ENCODE measurements at places on chromosomes 12 and 14. TPM values are rescaled to one million over a fixed set of nuclear protein-coding genes. Genes with fewer than 3 reads are reported as not detected.
A peak's percentile ranks its signal among the peaks of the same experiment; 100 is the strongest.

DNA sequence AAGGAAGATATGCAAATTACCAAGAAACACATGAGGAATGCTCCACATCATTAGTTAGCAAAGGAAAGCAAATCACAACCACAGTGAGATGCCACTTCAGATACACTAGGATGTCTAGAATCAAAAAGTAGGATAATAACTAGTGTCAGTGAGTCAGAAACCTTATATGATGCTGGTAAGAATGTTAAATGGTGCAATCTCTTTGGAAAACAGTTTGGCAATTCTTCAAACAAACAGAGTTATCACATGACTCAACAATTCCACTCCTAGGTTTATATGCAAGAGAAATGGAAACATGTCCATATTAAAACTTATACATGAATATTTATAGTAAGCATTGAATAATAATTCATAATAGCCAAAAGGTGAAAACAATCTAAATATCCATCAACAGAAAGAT is 220.9 kb downstream of the FOXG1 start:
- no peak for DNase-seq

- no peak for DNase-seq
Observed at GRCh38 chr14:33933386-33933933, 17.4 kb downstream of the EGLN3 start.

- DNase-seq = no peak
Observed at GRCh38 chr12:92064422-92064821, 81.2 kb downstream of the BTG1 start.

The ESR2 gene
- 0.66 TPM for total RNA-seq

GRCh38 chr14:68573126-68573525 is 219.7 kb downstream of the ZFP36L1 start:
- no peak for DNase-seq

GRCh38 chr14:79786522-79786921 is 424.8 kb downstream of the DIO2 start:
- no peak for DNase-seq

DNA sequence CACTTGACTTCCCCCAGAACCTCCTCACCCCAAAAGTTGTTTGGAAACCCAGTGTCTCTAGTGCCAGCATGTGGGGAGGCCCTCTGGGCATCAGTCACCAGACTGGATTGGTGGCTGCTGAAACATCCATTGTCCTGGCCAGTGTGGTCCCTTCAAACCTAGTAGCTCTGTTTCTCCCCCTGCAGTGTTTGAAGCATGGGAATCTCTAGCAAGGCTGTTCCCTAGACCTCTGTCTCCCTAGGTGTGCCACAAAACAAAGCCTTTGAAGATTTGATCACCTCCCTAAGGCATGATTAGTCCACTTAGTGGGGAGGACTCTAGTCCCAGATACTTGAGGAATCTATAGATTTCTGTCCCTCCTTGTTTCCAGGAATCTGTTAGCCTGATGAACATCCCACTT is 60.3 kb downstream of the ARF6 start:
- DNase-seq = peak; percentile 19

GRCh38 chr14:93744176-93744575 is 44.1 kb downstream of the PRIMA1 start:
- no peak for DNase-seq

GRCh38 chr14:94926176-94926575 is 156.3 kb upstream of the GSC start:
- DNase-seq = no peak

The KCNK13 gene
- total RNA-seq = not detected

The ENDOU gene
- not detected for total RNA-seq

DNA sequence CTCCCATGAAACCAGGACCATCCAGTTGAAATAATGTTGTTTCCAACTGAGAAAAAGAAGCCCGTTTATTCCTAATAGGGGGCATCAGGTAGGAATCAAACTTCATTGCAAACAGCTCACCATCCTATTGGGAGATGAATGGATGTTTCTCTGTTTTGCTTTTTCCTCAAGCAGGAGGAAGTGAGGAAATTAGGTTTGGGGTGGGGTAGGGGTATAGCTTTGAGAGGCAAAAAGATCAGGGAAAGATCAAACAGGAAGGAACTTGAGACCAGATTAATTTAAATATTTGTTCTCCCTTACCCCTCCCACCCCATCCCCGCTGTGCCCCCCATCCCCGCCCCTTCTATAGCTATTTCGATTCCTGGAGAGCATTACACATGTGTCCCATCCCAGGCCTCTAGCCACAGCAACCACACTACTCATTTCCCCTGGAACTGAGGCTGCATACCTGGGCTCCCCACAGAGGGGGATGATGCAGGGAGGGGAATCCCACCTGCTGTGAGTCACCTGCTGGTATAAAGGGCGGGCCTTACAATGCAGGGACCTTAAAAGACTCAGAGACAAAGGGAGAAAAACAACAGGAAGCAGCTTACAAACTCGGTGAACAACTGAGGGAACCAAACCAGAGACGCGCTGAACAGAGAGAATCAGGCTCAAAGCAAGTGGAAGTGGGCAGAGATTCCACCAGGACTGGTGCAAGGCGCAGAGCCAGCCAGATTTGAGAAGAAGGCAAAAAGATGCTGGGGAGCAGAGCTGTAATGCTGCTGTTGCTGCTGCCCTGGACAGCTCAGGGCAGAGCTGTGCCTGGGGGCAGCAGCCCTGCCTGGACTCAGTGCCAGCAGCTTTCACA is at the start of gene IL23A:
IL23A (plus strand) TSS at position 577 of the 850 bp plus-strand sequence; CDS start at position 738, 161 bp downstream.
- DNase-seq = peak; percentile 75

DNA sequence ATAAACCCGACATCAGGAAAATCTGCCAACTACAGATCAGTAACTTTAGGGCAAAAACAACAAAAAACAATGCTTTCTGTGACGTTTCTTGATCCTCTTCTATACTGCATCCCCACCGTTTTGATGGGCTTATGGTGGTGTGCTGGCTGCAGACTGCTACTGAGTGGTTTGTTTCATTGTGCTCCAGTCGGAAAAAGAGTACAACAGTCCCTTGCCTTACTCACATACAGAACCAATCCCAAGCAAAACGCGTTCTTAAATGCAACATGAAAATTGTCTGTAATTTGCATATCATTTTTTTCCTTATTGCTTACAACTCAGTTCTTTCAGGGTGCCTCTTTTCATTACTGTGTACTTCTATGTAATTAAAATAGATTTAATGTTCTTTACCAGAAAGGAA is 2.3 kb downstream of the ETV6 start:
- DNase-seq = no peak

DNA sequence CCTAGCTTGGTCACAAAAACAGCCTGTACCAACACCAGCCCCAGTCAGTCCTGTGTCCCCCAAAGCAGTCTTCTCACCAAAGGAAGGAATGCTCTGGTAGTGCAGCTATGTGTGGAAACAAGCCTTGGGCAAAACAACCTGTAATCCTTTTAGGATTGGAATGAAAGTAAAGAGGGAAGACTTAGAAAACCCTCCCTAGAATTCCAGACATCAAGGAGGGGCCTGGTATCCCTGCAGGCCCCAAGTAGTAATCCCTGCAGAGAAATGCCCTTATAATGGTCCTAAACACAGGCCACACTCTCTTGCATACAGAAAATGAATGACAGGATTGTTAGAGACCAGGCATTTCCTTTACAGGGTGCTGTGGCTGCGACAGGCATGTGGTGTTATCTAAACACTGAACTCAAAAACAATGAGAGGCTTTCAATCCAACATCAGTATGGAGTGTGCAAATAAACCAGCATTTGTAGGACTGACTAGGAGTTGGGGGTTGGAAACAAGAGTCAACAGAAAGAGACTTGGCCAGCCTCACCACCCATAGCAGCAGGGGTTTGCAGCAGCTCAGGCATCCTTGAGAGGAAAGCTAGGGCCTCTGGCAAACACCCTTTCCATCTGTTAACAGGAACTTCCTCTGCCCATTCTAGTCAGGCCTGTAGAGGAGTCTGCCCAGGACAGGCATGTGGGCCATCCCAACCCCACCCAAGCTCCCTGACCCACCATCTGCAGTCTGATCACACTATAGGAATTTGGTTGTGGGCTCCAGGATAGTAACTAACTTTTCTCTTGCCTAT is 59.1 kb downstream of the DCAF5 start:
- DNase-seq = no peak

GRCh38 chr12:2359725-2360629 is 307.2 kb downstream of the CACNA1C start:
- no peak for DNase-seq

GRCh38 chr14:50871914-50872732 is at the start of gene ABHD12B:
Gene ABHD12B (plus strand): TSS chr14:50872053. CDS start chr14:50872175, 122 bp downstream.
- no peak for DNase-seq

- DNase-seq = no peak
Observed at GRCh38 chr14:71967704-71968103, 35.5 kb downstream of the RGS6 start.

The CCDC197 gene
- not detected for total RNA-seq

DNA sequence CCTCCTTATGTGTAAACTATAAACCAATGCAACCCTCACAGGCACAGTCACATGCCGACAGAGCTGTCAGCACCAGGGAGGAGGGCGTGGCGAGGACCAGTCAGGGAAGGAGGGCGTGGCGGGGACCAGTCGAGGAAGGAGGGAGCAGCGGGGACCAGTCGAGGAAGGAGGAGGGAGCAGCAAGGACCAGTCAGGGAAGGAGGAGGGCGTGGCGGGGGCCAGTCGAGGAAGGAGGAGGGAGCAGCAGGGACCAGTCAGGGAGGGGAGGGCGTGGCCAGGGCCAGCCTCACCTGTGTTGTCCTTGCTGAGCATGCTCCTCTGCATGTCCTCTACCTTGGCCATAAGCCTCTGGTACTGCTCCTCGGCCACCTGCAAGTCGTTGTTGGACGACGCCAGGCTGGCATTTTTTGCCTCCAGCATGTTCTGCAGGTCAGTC is 24.2 kb downstream of the GOLGA3 start:
- DNase-seq = no peak

The CCDC175 gene
- total RNA-seq = not detected

DNA sequence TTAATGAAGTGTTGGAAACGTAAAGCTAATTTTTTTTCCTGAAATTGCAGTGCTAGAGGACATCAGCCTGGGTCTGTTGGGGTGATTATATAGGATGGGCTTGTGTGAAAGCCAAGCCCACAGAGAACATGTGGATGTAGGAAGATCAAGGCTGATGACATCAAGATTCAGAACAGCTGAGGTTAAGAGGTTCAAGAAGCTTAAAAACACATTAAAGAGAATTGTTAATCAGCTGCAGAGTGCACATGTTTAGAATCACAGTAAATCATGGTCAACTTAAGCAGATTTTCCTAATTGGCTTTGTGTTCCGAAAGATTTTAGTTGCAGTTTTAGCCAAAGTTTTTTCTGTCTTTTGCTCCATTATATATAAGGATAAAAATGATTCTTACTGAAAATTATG is 87.9 kb upstream of the PRICKLE1 start:
- no peak for DNase-seq

The KCNC2 gene
- total RNA-seq = not detected

DNA sequence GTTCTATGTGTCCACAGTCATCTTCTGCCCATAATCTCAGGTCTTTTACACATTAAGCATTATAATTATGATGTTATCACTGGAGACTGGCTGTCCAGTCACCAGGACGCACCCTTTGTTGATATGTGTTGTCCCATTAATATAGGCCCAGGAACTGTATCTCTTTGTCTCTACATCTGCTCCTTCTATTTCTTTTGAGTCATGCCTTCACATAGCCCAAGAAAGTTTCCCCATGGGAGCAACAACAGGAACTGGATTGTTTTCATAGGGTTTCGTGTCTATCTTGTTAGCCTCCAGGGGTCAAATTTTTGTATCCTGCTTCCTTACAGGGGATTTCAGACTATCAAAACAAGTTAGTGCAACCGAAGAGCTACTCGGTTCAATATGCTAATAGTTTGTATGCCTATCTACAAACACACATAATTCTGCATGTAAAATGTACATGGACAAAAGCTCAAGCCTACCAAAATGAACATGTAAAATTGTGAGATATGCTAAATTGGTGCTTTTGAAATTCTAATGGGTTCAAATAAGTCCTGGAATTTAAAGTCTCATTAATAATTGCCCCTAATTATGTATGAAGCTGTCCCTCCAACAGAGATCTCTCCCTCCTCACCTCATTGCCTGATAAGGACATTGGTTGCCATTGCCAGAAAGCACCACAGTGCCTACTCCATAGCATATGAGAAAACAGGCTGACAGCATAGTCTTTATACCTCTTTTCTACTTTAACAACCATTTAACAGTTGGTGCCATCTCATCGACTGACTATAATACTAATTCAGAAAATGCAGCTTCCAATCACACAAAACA is 99.8 kb upstream of the DIO2 start:
- DNase-seq = no peak

- no peak for DNase-seq
Observed at GRCh38 chr12:27685274-27685673, 11.0 kb upstream of the REP15 start.

- DNase-seq = no peak
Observed at GRCh38 chr12:74415633-74416032, 122.0 kb upstream of the ATXN7L3B start.

GRCh38 chr14:24187539-24187915 is 1.1 kb downstream of the IPO4 start:
- DNase-seq = no peak

DNA sequence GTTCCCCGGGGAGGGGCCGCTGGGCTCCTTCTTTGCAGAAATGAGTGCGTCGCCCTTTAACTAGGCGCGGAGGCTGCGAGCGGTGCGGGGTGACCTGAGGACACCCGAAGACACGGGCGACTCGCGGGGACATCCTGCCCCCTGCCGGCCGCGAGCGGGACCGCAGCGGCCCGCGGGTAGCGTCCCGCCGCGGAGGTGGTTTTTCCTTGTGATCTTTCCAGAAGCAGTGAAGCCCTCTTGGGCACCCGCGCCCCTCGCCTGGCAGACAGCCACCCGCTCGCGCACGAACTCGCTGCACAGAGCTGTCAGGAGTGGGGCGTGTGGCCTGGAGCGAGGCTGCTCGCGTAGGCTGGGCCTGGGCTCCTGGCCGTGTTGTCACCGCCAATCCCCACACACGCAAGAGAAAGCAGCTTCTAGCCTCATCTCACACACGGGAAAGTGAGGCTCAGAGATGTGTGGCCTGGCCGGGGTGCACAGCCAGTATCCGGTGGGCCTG is 67.2 kb downstream of the DIO3 start:
- DNase-seq = peak; percentile 84

The GALNT16 gene
- total RNA-seq = 4.4 TPM

- no peak for DNase-seq
Observed at GRCh38 chr12:65536876-65537681, 258.6 kb downstream of the MSRB3 start.

DNA sequence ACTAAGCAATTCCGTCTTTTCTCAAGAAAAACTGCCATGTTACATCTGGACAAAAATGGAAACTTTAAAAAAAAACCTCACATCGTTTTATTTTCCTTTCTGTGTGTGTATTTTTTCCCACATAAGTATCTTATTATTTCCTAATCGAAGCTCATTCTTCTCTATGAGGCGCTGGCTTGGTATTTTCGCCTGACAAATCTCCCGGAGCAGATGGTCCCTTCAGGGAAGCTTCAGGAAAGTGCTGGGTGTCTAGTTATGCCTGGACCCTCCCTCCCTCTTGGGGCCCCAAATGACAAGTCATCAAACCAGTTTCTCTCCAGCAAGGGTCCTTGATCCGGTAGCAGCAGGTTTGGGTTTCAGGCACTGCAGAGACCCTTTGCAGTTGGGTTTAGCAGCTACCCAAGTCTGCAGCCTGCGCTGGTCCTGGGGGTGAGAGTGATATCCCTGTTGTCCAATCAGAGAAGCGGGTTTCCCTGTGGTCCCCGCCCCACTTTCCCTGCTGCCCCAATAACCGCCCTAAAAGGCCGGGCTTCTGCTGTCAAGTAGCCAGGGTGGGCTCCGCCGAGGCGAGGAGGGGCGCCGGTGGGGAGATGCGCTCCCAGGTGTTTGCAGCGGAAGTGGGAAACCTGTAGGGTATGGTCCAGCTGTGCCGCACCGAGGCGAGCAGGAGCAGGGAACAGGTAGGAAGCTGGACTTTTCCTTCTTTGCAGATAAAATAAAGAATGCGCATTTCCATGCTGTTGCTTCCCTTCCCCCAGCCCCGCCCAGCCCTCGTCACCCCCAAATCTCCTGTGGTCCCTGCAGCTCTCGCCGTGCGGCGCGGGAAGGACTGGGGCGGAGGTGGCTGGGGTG is at the start of gene CNTN1:
CNTN1 (plus strand) TSS at position 527 of the 852 bp plus-strand sequence.
- DNase-seq = peak; percentile 48

Data from Peyer's patch (tissue), 4 donors.